ENCODE measurements at places on chromosomes 5 and 9.

DNA sequence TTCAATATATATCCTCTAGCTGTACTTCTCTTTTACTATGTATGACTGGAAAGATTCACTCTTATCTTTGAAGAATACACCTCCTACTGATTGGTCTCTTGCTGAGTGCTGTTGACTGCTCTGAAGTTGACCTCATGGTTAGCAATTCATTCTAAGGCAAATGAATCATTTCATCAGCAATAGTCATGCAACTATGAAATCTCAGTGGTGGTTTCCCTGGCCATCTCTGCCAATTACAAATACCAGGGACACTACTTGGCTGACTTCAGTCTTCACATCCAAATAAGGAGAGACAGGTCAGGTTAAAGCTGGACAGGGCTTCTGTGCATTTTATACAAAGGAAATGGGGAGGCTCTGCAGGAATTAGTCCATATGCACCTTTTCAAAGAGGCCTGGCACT, 333.5 kb upstream of the ACTBL2 start:
- no peak for DNase-seq

DNA sequence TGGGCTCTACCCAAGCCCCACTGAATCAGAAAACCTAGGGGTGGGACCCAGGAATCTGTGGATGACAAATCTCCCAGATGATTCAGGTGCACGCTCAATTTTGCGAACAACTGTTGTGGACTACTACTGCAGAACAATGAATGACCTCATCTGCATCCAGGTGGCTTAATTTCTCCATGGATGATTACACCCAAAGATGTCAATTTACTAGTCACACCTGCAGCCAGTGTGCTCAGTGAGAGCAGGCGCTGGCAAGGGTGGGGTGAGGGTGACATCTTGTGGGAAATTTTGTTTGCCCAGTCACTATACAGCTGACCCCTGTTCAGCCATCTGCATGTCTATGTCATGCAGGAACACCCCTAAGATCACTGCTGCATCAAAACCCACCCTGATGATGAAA, 118.2 kb downstream of the ENTREP1 start:
- DNase-seq: no peak

DNA sequence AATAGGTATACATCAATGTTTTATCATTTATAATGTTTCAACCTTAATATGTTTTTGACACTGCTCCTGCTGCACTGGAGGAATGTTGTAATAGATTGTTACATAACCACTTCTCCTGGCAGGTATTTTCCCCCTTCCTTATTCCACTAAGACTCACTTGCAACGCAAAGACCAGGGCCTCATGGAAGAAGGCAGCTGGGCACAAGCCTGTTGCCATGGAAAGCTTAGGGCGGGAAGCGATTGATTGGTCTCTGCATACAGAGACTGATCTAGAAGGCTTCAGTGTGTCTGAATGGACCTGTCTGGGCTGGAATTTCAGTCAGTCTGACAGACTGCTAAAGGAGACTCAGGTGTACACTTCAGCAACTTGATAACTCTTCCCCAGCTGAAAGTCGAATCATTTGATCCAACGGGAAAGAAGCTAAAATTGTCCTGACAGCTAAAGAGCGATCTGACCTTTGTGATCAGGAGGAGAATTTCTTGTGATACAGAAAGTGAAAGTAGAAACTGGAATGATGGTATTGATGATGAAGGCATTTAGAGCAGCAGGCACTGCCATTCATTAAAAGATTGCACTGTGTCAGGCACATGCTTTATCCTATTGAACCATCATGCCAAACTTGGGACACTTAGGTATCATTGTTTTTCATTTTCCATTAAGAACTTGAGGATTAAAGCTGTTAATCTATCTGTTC, 65.1 kb downstream of the GRIA1 start:
- no peak for DNase-seq

- no peak for DNase-seq
Observed at GRCh38 chr5:41748631-41749030, 121.6 kb downstream of the OXCT1 start.

- no peak for DNase-seq
Observed at GRCh38 chr5:54463713-54464112, 8.2 kb downstream of the HSPB3 start.

DNA sequence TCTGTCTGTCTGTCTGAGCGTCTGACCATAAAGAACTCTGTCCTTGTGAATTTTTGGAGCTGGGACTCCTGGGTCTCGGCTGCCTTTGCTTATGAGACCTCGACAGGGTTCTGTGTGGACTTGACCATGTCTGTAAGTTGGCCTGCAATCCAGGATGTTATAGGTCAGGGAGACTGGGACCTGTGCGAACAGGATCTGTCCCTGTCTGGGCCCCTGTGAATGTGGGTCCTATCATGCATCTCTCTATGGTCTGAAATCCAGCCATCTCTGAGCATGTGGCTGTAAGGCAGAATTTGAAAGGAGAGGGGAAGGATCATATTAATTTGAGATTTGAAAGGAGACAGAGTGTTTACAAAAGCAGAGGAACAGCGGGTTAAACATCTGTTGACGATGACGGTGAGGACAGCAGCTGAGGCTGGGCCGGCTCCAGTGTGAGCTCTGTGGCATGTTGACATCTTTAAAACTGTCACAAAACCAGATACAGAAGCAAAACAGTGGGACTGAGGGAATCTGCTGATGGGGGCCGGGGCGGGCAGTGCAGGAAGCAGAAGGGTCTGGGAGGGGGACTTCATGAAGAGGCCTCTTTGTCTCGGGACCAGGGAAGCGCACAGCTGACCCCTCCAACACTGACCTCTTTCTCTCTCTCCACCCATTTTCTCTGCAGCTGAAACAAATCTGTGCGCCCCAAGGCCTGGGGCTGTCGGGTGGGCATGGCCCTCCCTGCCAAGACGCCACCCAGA, 19.1 kb upstream of the MVB12B start:
- no peak for DNase-seq

GRCh38 chr9:31868830-31869229, 515.6 kb upstream of the ACO1 start:
- no peak for DNase-seq

DNA sequence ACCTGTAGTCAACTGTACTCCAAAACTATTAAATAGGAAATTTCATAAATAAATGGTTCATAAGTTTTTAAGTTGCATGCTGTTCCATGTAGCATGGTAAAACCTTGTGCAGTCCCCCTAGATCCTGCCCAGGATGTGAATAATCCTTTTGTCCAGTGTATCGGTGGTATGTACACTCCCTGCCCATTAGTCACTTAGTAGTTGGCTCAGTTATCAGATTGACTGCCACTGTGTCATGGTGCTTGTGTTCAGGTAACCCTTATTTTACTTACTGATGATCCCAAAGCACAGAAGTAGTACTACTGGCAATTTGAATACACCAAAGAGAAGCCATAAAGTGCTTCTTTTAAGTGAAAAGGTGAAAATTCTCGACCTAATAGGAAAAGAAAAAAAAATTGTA, 134.2 kb downstream of the RNF180 start:
- no peak for DNase-seq

DNA sequence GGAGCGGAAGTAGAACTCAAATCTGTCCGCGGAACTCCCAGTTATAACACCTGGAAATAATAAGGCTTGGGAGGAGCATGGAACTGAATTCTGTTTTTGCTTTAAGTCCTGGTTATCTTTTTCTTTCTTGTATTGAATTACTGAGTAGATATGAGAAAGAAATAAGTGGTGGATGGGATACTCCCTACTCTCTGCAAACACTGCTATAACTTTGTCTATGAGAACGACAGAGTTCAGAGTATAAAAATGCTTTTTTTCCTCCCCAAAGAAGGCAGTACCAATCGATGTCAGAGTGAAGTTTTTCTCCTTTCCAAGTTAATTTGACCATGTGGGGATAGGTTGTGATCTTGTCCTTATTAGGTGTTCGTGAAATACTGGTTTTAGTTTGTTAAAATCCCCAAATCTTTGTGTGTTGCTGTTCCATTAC, 1.2 kb downstream of the RIC1 start:
- no peak for DNase-seq

- peak; percentile 58 for DNase-seq
Observed at GRCh38 chr9:125747053-125747764, at the start of gene PBX3. Gene PBX3 (plus strand): TSS chr9:125747373.

DNA sequence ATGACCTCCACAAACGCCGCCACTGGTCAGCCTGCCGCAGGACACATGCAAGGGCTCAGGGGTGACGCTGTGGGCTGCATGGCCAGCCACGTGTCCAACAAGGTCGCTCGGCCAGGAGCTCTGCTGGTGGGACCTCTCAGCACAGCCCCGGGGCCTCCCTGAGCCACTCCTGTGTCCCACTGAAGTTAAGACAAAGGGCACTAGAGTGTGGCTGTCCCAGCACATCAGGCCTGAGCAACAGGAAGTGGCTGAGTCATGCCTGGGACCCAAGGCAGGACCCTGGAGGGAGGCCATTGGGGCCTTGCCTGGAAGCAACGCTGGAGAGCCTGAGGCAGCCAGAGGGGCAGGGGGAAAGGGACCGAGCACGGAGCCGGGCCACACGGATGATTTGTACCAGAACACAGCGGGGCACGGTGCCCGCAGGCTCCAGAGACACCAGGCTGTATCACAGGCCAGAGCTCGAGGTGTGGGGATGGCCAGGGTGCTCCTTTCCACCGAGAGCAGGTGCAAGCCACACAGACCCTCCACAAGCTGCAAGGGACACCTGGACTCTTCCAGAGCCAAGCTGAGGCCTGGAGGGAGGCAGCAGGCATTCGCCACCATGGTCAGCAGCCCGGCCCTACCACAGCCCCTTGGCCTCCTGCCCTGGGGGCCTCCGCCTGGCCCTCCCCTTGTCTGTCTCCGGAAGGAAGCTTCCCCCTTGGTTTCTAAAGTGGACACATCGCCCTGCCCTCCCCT, 6.5 kb upstream of the TMEM210 start:
- DNase-seq: no peak

- no peak for DNase-seq
Observed at GRCh38 chr5:65290677-65291076, 191.0 kb downstream of the ADAMTS6 start.

- DNase-seq: no peak
Observed at GRCh38 chr9:112086627-112087026, 88.5 kb downstream of the SUSD1 start.

DNA sequence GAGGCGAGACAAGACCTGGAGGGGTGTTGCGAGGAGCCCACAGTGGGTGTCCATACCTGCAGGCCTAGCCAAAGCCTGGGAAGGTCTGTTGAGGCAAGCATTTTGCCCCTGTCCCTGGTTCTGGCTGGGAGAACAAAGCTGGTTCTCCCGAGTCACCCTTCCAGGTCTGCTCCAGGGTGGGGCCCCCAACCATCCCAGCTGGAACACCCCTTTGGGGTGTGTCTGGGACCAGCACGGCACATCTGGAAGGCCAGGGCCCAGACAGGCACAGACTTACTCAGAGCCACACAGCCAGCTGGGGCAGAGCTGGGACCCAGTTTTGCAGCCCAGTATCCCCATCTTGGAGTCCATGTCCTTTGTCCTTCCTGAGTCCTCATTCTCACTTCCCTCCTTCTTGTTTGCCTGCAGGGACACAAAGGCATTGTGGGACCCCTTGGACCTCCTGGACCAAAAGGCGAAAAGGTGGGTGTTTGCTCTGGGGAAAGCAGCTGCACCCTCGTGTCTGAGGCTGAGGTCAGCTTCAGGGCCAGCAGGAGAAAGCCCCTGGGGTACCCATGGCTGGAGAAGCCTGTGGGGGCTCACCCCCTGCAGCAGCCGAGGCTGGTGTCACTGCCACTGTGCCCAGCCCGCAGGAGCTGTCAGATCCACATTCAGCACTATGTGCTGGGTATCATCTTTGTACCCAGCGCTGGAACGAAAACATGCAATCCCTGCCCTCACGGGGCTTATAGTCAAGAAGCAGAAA, 38.4 kb upstream of the ORM1 start:
- peak; percentile 8 for DNase-seq

- no peak for DNase-seq
Observed at GRCh38 chr5:138349852-138350562, 2.5 kb upstream of the KDM3B start.

GRCh38 chr5:77172713-77173328, 37.7 kb upstream of the PDE8B start:
- no peak for DNase-seq

- no peak for DNase-seq
Observed at GRCh38 chr9:80175286-80176150, 603.8 kb downstream of the TLE4 start.

DNA sequence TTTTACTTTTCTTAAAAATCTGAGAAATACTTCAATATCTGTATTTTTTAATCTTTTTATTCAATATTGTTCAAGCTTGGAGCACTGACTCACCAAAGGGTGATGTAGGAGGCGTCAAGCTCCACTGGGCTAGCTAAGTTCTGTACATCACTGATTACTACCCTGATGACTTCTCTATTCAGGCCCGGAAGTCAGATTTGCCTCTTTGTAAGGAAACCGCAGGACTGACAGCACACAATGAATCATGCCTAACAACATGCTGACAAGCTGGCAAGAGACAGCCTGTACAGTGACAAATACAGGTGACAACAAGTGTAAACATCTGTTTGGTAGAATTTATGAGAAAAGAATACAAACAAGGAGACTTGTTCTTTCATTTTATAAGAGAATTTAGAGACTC, 627.9 kb upstream of the RORB start:
- DNase-seq: no peak

- no peak for DNase-seq
Observed at GRCh38 chr5:150340614-150341255, 16.8 kb upstream of the TCOF1 start.

GRCh38 chr5:132771503-132771998, 5.5 kb downstream of the SEPTIN8 start:
- peak; percentile 81 for DNase-seq

GRCh38 chr5:120882038-120882775, 418.1 kb downstream of the PRR16 start:
- no peak for DNase-seq

DNA sequence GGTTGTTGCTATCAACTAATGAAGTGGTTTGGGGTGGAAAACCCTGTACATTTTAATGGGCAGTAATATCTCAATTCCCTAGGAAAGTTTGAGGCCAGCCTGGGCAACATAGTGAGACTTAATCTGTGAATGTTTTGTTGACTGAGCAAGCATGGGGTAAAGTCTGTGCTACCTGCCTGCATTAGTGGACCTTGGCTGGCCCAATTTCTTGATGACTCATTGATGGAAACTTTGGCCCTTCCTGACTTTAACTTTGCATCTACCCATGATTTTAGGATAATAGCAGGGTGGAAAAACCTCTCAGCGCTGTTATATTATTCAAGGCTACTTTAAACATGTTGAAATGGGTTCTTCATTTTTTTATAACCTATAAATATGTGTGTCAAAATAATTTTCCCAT, 389.4 kb upstream of the RORB start:
- DNase-seq: no peak

DNA sequence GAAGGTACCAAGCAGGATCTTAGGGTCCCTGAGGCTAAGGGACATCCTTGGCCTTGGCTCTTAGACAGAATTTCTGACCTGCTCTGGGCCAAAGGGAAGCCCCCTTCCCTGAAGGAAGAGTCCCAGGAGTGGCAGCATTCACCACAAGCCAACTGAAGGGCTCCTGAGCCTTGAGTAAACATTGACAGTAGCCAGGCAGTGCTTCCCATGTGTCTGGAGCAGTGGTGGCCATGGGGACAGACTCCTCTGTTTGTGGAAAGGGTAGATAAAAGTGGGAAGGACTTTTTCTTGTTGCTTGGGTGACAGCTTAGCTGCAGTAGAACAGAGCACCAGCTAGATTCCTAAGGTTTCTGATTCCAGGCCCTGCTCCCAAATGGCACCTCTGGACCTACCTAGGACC, 61.4 kb upstream of the VLDLR start:
- DNase-seq: no peak

GRCh38 chr5:99089822-99090549, 161.2 kb upstream of the CHD1 start:
- no peak for DNase-seq

Data from right cardiac atrium (tissue), 5 donors.